Osteocyte (in vitro differentiated cells): ENCODE measurements at places on chromosomes 3 and 15. TPM values are rescaled to one million over a fixed set of nuclear protein-coding genes. Genes with fewer than 3 reads are reported as not detected.

The CSK gene
- 56.0 and 57.0 TPM in 2 replicates for total RNA-seq

The ANKRD34C gene
- total RNA-seq, result 0.08 TPM in 1 of 2 replicates, not detected in the other

The NLGN1 gene
- total RNA-seq, result 3.9 and 4.0 TPM in 2 replicates

The LYZL4 gene
- not detected in 2 replicates for total RNA-seq

The ADAM10 gene
- 169 and 175 TPM in 2 replicates for total RNA-seq

The CPNE9 gene
- 0.26 TPM in 1 of 2 replicates, not detected in the other for total RNA-seq

The UBAP1L gene
- total RNA-seq, result 5.1 and 5.4 TPM in 2 replicates

The BCL2A1 gene
- total RNA-seq, result not detected in 2 replicates

The ITPKA gene
- total RNA-seq, result not detected in 2 replicates

The MKRN3 gene
- not detected in 2 replicates for total RNA-seq

The SI gene
- not detected in 2 replicates for total RNA-seq

The AADACL2 gene
- total RNA-seq, result not detected in 2 replicates

The GPR15 gene
- not detected in 2 replicates for total RNA-seq

The STAG1 gene
- 50.2 and 53.9 TPM in 2 replicates for total RNA-seq

The POLQ gene
- 1.2 TPM in 2 replicates for total RNA-seq

The STAC gene
- not detected in 2 replicates for total RNA-seq

The ERICH6 gene
- total RNA-seq, result 0.83 TPM in 1 of 2 replicates, not detected in the other

The IL12A gene
- 0.50 TPM in 1 of 2 replicates, not detected in the other for total RNA-seq

The PLD1 gene
- 13.9 and 15.2 TPM in 2 replicates for total RNA-seq

The SMAD6 gene
- total RNA-seq, result 14.6 and 17.5 TPM in 2 replicates

The CPOX gene
- 17.4 and 19.3 TPM in 2 replicates for total RNA-seq

The ACAD9 gene
- 45.4 and 50.8 TPM in 2 replicates for total RNA-seq

The CATSPER2 gene
- total RNA-seq, result 3.1 and 3.3 TPM in 2 replicates

The UBA7 gene
- 63.2 and 63.6 TPM in 2 replicates for total RNA-seq

The SLC6A11 gene
- total RNA-seq, result not detected in 2 replicates

The MYZAP gene
- total RNA-seq, result 1.4 and 1.5 TPM in 2 replicates

The AHSG gene
- total RNA-seq, result not detected in 2 replicates

The CCR5 gene
- total RNA-seq, result not detected in 2 replicates

The CAND2 gene
- 9.6 and 10.4 TPM in 2 replicates for total RNA-seq

The NR1I2 gene
- total RNA-seq, result not detected in 2 replicates

The CAMK1 gene
- total RNA-seq, result 8.8 and 10.7 TPM in 2 replicates

The TLR9 gene
- not detected in 2 replicates for total RNA-seq

The RAB43 gene
- total RNA-seq, result 16.7 and 23.2 TPM in 2 replicates

The ATG7 gene
- total RNA-seq, result 42.5 and 45.1 TPM in 2 replicates

The FEZF2 gene
- not detected in 2 replicates for total RNA-seq

The GOLGA8T gene
- total RNA-seq, result 0.94 TPM in 1 of 2 replicates, not detected in the other

The MUSTN1 gene
- total RNA-seq, result 2.0 and 6.2 TPM in 2 replicates

The CFAP161 gene
- not detected in 2 replicates for total RNA-seq

The REC114 gene
- not detected in 2 replicates for total RNA-seq

The SHF gene
- 15.7 and 15.8 TPM in 2 replicates for total RNA-seq

The SAMMSON gene
- not detected in 2 replicates for total RNA-seq

The HDGFL3 gene
- 93.6 and 101 TPM in 2 replicates for total RNA-seq

The ACKR4 gene
- 0.42 and 0.64 TPM in 2 replicates for total RNA-seq

The CMTM7 gene
- total RNA-seq, result 14.7 and 17.8 TPM in 2 replicates

The CEMIP gene
- 445 and 457 TPM in 2 replicates for total RNA-seq

The CHDH gene
- 0.81 and 0.86 TPM in 2 replicates for total RNA-seq

The PEAK1 gene
- 125 and 131 TPM in 2 replicates for total RNA-seq

The TICRR gene
- total RNA-seq, result 2.1 and 2.3 TPM in 2 replicates

The MYO5C gene
- 2.7 and 4.0 TPM in 2 replicates for total RNA-seq

The SNAPC5 gene
- total RNA-seq, result 20.8 and 24.8 TPM in 2 replicates

The SAMD7 gene
- not detected in 2 replicates for total RNA-seq

The DUOX2 gene
- total RNA-seq, result 0.08 TPM in 1 of 2 replicates, not detected in the other

The DHX30 gene
- 78.9 and 83.5 TPM in 2 replicates for total RNA-seq

The NCBP2 gene
- 59.5 and 66.1 TPM in 2 replicates for total RNA-seq

The STAB1 gene
- total RNA-seq, result not detected in 2 replicates

The CLPX gene
- total RNA-seq, result 62.8 and 64.0 TPM in 2 replicates

The CRABP1 gene
- total RNA-seq, result 3.6 and 5.2 TPM in 2 replicates

The BDH1 gene
- total RNA-seq, result 9.8 and 12.1 TPM in 2 replicates
